Epithelial cell of proximal tubule (primary cell): ENCODE measurements at places on chromosomes 5 and 9. TPM values are rescaled to one million over a fixed set of nuclear protein-coding genes. Genes with fewer than 3 reads are reported as not detected.

INSL4 gene
- total RNA-seq = not detected in 2 replicates

TMEM232 gene
- 0.86 TPM in 1 of 2 replicates, not detected in the other for total RNA-seq

SPATA31E1 gene
- total RNA-seq = not detected in 2 replicates

CHSY3 gene
- 1.7 and 2.5 TPM in 2 replicates for total RNA-seq

CCDC171 gene
- total RNA-seq = 0.92 and 0.94 TPM in 2 replicates

TPPP gene
- 0.46 and 1.0 TPM in 2 replicates for total RNA-seq

LOX gene
- 6.1 and 14.9 TPM in 2 replicates for total RNA-seq

RAB3C gene
- total RNA-seq = not detected in 2 replicates
